ENCODE measurements at places on chromosomes 3 and 15.

DNA sequence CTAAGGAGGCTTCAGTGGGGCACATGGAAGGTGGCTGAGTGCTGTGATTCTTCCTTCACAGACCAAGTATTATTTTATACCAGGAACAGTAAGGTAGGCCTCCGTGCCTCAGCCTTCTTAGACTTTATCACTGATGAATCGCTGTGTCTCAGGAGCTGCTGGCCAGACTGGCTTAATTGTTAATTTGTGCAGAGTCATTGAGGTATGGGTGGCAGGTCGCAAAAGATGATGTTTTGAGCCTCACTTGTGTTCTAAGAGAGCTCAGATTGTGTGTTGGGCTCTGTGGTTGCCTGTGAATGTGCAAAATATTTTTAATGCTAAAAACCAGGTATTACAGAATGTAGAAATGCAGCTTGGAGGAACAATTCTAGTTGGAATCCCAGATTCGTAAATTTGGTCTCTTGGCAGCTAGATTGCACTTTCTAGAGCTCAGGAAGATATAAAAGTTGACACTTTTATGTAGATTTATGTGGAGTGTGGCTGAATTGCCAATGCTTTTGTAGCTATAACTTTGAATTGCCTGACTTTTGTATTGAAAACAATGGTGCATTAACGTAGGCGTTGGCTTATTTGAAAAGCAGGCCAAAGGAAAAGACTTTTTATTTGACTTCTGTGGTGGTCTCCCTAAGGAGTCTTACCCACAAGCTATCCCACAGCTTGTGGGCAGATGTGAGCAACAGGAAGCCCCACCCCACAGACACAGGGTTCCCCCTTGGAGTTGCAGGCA, 53.4 kb downstream of the LARS2 start:
- no peak for DNase-seq

DNA sequence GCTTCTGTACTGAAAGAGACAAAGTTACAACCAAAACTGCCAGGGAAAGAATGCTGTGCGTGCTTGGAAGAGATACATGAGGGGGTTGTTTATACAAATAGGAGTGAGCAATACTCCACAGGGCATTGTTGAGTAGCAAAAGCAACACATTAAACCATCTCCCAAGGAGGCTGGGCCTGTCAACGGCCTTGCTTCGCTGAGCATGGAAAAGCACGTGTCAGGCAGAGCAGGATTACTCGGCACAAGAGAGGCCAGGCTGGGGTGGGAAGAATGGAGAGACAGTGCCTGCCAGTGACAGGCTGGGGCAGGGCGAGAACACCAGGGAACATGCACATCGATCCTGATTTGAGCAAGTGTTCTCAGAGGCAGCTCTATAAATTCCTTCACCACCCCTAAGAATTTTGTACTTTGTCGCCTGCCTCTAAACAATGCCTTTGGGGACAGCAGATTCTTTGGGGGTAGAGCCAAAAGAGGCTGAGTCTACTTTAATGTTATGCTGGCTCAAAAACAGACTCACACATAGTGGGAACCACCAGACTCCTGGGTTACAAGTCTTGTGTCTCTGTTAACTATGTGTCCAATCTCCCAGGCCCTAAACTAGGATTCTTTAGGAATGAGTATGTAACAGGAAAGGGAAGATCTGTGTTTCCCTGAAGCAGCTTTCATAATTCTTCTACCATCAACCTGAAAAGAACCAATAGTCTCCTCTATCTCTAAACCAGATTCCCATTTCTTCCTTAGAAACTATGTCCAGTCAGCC, 67.2 kb downstream of the LIPC start:
- DNase-seq, result no peak

DNA sequence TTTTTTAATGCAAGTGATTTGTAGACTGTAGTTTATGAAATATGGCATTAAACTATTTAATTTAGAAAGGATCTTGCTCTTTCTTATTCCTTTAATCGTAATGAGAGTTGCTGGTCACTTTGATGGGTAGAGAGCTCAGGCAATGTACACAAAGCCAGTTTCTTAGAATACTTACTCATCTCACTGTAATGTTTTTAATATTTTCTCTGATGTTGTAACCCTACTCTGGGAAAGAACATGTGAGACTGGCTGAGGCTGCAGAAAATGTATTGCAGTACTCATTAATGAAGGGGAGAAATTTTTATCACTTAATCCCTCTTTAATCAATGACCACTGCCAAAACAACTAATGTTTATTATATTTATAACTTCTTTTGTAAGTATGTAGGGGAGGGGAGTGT, 479.4 kb upstream of the KCNMB2 start:
- no peak for DNase-seq

GRCh38 chr3:124514683-124515082, 215.6 kb upstream of the UMPS start:
- DNase-seq, result no peak

DNA sequence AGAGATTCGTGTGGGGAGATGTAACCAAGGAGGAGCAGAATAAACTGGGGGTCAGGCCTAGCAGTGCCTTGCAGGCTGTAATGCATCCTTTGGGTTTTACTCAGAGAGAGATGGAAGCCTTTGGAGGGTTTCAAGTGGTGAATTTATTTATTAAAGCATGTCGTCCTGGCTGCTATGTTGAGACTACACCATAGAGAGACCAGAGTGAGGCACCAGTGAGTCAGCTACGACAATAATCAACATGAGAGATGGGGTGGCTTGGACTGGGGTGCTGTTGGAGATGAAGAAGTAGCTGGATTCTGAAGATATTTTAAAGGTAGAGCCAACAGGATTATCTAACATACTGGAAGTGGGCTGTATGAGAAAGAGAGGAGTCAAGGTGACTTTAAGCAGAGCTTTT, 335.3 kb upstream of the ARHGEF26 start:
- no peak for DNase-seq

DNA sequence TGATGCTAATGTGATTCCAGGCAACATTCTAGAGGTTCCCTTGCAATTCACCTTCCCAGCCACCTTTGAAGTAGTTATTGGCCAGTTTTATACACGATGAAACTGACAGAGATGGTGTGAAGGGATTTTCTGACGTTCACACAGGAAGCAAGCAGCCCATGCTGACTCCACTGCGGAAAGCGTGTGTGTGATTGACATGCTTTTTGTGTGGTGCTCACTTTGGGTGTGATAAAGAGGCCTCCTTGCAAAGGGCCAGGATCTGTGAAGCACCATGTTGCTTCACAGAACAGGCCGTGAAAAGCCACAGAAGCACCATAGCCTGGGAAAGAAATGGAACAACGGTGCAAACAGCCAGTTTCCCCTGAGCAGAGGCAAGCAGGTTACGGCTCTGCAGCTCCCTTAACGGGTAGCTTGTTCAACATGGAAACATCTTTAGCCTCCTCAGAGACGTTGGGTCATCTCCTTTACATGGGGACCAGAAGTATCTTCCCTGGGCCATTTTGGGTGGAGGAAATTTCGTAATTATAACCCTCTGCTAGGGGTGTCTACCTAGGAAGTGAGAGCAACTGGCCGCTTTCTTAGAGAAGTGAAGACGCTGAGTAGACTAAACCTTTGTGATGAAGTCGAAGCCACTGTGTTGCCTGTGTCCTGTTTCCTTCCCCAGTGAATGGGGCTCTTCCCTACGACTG, 108.5 kb downstream of the APBA2 start:
- no peak for DNase-seq

GRCh38 chr3:179956416-179956830, 80.3 kb downstream of the PEX5L start:
- no peak for DNase-seq

DNA sequence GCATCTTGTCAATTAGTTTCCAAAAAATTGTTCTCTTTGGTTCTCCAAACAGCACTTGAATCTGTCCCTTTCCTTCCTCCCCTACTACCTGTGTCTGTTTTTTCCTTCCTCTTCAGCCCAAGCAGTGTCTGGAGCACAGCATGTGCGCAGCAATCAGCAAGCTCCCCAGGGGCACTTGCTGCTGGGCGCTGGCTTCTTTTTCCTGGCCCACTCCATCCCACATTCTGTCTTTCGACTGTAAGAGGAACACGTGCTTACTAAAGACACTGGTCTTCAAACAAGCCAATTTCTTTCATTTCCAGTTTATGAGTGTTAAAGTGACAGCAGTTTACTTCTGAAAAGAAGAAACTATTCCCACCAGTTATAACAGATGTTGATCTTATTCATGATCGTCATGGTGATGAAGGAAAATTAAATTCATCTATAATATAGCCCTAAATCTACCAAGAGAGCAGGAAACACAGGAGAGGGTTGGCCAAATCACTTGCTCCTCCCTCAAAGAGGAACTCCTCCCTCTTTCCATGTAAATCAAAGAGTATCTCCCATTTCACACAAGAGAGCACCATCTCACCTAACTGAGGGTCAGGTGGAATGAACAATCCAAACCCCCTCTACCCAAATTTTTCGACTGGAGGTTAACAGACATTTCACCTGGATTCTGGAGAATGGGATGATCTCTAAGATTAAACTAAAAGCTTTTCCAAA, 115.4 kb downstream of the IGF2BP2 start:
- no peak for DNase-seq

DNA sequence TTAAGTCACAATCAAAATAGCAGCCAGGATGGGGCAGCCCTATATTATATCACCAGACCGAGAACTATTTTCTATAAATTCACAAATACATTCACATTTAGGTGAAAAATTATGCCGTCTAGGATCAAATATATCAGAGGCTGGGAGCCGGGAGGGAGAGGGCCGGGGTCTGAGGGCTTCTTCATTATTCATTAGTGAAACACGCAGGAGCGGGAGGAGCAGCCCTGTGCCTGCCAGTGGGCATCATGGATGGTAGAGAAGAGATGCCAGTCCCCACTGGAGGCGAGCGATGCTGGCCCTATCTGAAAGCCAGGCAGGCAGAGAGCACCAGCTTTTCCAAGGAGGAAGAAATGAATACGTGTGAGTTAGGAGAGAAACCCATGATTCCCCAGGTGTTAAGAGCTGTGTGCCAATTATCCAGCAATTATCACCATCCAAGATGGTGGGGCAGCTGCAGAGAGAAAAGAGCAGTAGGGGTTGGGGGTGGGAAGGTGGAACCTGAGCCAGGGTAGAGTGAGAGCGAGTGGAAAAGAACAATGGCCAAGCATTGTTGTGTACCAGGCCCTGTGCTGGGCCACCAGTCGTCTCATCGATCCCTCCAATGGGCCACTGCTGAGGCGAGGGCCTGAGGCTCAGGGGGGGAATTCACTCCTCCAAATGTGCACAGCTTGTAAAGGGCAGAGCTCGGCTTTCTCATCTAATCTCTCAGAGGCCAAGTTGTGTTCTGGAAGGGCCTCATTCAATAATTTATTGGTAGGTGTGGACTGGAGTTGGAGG, 261.3 kb upstream of the TLE3 start:
- DNase-seq, result no peak

DNA sequence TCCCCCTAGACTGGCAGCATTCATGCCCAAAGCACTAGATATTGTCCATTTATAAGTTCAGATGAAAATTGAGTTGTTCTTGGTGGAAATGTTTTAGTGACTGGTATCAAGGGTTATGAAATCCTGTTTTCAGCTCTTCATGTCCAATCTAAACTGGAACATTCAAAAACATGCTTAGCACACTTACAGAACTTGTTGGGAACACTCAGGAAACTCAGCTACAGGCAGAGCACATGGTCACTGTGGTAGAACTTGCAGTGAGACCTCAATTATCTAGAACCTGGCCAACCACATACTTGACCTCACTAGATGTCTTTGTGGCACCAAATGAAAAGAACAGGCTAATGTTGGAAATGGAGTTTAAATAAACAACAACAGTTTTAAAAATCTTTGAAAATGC, 88.8 kb downstream of the SMAD3 start:
- DNase-seq, result no peak

- DNase-seq, result no peak
Observed at GRCh38 chr3:38099518-38099917, 37.4 kb downstream of the ACAA1 start.

DNA sequence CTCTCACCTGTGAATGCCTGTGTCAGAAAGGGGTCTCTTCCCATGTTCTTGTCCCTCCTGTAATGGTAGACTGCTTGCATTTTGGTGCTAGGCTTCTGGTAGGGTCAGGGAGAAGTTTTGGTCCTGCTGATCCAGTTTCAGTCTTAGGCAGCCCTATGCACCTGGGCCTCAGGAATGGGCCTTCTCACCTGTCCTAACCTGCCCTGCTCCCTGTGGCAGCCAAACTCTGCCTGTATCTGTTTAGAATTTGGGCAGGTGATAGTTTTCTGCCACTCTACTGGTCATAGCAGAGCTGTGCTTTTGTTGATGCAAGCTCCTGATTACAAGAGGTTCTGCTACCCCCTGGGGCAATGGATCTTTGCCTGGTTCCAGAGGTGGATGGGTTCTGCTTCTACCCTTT, 118.7 kb downstream of the PLCL2 start:
- no peak for DNase-seq

DNA sequence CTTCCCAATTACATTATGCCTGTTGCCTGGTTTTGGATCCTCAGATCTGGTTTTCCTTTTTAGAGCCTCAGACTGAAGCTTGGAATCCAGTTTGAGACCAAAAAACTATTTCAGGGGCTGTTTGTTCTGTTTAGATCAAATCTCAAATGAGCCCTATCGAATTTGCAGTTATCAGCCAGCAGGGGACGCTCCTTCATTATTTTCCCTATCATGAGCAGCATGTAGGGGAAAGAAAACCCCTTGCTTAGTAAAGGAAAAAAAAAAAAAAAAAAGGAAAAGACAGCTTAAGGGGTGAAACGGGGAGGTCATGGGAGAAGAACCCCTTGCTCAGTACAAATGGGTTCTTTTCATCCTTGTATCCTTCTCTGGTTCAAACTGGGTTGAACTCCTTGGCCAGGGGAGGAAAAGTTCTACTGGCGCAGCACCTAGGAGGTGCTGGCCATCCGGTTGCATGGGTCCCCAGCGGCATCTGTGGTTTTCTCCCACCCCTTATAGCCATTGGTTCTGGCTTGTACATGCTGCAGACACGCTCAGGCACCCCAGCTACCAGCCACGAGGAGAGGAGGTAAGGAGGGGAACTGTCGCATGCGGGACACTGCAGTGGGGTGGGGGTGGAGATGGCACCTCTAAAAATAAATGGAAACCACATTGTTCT, 1375.1 kb upstream of the ALCAM start:
- no peak for DNase-seq

- DNase-seq, result no peak
Observed at GRCh38 chr3:126913524-126913923, 69.4 kb upstream of the PLXNA1 start.

DNA sequence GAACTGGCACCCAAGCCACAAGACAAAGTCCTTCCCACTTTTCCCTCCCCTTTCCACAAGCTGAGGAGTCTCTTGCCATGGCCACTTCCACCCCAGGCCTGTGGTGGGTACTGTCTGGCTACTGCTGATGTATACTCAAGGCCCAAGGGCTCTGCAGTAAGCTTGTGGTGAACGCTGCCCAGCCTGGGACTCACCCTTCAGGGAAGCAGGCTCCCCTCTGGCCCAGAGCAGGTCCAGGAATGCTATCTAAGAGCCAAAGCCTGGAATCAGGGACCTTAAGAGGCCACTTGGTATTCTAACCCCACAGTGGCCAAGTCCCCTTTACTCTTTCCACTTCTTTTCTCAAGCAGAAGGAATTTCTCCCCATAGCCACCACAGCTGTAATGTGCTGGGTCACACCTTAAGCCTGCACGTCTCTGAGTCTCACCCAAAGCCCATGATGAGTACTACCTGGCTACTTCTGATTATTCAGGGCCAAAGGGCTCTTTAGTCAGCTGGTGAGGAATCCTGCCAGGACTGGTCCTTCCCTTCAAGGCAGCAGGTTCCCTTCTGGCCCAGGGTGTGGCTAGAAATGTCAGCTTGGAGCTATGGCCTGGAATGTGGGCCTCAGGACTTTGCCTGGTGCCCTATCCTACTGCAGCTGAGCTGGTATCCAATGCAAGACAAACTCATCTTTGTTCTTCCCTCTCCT, 4.0 kb downstream of the PATL2 start:
- no peak for DNase-seq
